Panc1 (cell line): ENCODE measurements at places on chromosomes 12 and 14. TPM values are rescaled to one million over a fixed set of nuclear protein-coding genes. Genes with fewer than 3 reads are reported as not detected.

GRCh38 chr12:46959502-46959901 is 119.9 kb upstream of the PCED1B start:
- H3K27me3 ChIP-seq, result no peaks in the 10 kb centered on the region
- no peak overlapping the region for H3K4me3 ChIP-seq
- peak; percentile 73 for DNase-seq
- H3K27ac ChIP-seq, result no peak overlapping the region

GRCh38 chr12:93572712-93573551 is 457 bp downstream of the SOCS2 start:
- H3K36me3 ChIP-seq, result peaks cover 10% of the 10 kb centered on the region
- peaks cover 19% of the 10 kb centered on the region for H3K4me1 ChIP-seq
- no peaks in the 10 kb centered on the region for H3K27me3 ChIP-seq
- no peak for DNase-seq
- H3K4me3 ChIP-seq, result peak overlapping the region; percentile 71

DNA sequence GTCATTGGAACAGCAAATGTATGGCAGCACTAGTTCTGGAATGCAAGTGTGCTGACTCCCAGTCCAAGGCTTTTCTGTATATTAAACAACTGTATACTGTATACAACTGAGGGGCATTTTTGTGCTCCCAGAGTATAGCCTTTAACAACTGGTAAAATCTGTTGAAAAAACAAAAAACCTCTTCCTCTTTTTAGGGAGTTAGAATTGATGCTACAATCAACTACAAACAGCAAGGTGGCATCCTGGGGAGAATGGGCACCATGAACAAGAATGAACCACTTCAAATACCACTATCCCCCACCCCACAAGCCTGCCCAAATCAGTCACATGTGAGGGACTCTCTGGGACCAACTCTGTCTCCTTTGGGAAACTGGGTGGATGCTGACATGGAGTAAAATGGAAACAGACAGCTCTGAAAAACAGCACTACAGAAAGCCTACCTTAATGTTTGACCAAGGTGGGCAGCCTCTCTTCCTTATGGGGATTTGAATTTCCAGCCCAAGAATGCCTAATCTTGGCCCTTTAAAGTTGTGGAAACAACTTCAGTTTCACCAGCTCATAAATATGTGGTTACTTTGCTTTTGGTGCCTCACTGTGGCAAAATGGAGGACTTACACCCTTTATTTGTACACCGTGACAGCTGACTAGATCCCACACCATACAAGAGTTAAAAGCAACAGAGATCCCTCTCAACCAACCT is 7.5 kb downstream of the VTI1B start:
- H3K36me3 ChIP-seq, result no peaks in the 10 kb centered on the region
- no peak overlapping the region for H3K27ac ChIP-seq
- H3K4me1 ChIP-seq, result no peaks in the 10 kb centered on the region; the same call in 1 of the 2 replicates
- H3K27me3 ChIP-seq, result no peaks in the 10 kb centered on the region
- peak; percentile 28 for DNase-seq

- no peaks in the 10 kb centered on the region for H3K27me3 ChIP-seq
- H3K4me1 ChIP-seq, result no peaks in the 10 kb centered on the region
- no peak for DNase-seq
- H3K36me3 ChIP-seq, result no peaks in the 10 kb centered on the region
- H3K4me3 ChIP-seq, result no peak overlapping the region
Measured at GRCh38 chr12:4441355-4442335, 4.0 kb downstream of the FGF6 start.

- H3K4me3 ChIP-seq, result no peak overlapping the region
- no peak overlapping the region for H3K27ac ChIP-seq
- no peaks in the 10 kb centered on the region for H3K4me1 ChIP-seq
- no peak for DNase-seq
- H3K36me3 ChIP-seq, result no peaks in the 10 kb centered on the region
- H3K27me3 ChIP-seq, result no peaks in the 10 kb centered on the region; the same call in 1 of the 2 replicates
Measured at GRCh38 chr12:5511256-5511643, 79.3 kb downstream of the NTF3 start.

- H3K27me3 ChIP-seq, result no peaks in the 10 kb centered on the region
- no peaks in the 10 kb centered on the region for H3K36me3 ChIP-seq
- no peak for DNase-seq
- no peaks in the 10 kb centered on the region for H3K4me1 ChIP-seq
Measured at GRCh38 chr12:27437839-27438238, 8.7 kb upstream of the SMCO2 start.

- H3K4me1 ChIP-seq, result no peaks in the 10 kb centered on the region
- no peak for DNase-seq
Measured at GRCh38 chr12:81520064-81520945, 238.8 kb downstream of the PPFIA2 start.

GRCh38 chr12:119699199-119699760 is 31.3 kb downstream of the PRKAB1 start:
- no peak for DNase-seq
- no peak overlapping the region for H3K27ac ChIP-seq
- H3K27me3 ChIP-seq, result no peaks in the 10 kb centered on the region
- no peak overlapping the region for H3K4me3 ChIP-seq

GRCh38 chr12:22276867-22277266 is 57.6 kb downstream of the ST8SIA1 start:
- H3K27ac ChIP-seq, result no peak overlapping the region
- no peaks in the 10 kb centered on the region for H3K36me3 ChIP-seq
- no peak for DNase-seq
- H3K4me3 ChIP-seq, result no peak overlapping the region

DNA sequence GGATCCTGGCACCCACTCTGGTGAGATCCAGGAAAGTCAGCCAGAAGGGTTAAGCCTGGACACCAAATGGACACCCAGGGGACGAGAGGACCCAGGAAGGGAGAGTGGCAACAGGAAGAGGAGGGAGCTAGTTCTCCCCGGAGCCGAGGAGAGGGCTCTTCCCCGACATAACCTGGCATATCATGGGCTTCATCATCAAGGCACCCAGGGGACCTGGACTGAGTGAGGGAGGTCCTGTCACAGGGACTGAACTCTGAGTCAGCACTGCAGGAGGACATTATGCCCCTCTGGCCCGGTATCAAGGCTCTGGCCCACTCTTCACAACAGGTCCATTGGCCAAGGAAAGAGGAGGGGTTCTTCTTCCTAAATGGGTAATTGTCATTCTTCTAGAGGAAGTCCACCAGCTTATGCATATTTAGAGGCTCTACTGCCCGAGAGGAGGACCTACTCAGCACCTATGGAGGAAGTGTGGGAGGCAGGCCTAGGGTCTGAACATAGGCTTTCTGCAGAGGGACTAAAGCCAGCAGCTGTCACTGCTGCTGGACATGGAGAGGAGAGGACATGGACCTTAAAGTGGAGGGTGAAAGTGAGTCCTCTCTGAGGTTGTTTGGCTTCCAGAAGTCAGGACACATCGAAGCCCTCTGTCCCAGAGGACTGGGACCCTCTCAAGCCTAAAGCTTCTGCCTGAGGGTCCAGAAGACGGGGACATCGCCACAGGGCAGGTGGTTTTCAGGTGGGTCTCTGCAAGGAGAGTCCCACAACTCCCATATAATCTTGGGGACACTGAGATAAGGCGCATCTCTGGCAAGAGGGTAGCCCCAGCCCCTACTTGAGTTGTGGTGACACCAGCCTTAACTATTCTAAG is 18.6 kb downstream of the ISCA2 start:
- no peak overlapping the region for H3K4me3 ChIP-seq
- H3K27me3 ChIP-seq, result no peaks in the 10 kb centered on the region
- H3K4me1 ChIP-seq, result no peaks in the 10 kb centered on the region

DNA sequence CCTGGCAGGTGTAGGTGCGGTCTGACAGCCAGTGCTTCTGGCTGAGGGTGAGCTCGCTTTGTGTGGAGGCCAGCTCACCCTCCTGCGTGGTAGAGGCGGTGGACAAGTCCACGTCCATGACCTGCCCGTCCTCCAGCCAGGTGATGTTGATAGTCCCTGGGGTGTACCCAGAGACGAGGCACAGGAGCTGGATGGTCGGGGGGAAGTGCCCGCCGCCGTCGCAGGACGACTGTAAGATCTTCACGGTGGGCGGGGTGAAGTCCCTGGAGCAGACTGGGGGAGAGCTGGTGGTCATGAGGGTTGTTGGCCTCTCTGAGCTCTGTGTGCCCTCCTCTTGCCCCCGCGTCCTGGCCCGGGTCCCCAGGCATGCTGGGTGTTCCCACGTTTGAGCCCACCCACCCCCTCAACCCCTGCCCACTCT is 74.6 kb downstream of the TMEM121 start:
- no peak overlapping the region for H3K4me3 ChIP-seq
- H3K4me1 ChIP-seq, result no peaks in the 10 kb centered on the region
- no peak overlapping the region for H3K27ac ChIP-seq
- DNase-seq, result no peak

Gene DCN
- total RNA-seq, result 1.9 TPM

Gene IL31
- total RNA-seq, result not detected

Gene KRT75
- 0.15 TPM for total RNA-seq

Gene DPY19L2
- total RNA-seq, result 6.6 TPM
